NCI-H524 treated with DMSO at 0.1 percent for 48 hours (cell line): ENCODE measurements at places on chromosomes 4 and X.

DNA sequence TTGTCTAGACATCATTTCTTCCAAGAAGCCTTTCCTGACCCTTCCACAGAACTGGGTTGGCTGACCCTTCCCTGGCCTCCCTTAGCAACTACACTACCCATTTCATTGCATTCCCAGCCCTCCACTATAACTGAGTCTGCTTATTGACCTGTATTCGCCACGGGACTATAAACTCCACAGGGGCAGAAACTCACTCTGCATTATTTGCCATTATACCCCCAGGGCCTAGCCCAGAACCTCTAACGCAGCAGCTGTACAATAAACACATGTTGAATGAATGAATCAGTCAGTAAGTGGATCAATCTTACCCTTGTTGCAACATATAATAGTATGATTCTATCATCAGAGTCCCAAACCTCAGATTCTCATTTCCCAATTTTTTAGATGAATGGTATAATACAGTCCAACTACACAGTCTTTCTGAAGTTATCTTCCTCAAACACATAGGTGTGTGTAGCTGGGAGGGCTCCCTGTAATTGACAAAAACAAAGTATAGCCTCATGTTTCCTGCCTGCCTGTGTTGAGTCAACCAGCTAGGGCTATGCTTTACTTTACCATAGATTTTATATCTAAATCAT lies 209.3 kb downstream of the CHIC2 start:
- DNase-seq, result no peak

GRCh38 chr4:82599336-82599735 lies 37.5 kb upstream of the TMEM150C start:
- no peak for DNase-seq

DNA sequence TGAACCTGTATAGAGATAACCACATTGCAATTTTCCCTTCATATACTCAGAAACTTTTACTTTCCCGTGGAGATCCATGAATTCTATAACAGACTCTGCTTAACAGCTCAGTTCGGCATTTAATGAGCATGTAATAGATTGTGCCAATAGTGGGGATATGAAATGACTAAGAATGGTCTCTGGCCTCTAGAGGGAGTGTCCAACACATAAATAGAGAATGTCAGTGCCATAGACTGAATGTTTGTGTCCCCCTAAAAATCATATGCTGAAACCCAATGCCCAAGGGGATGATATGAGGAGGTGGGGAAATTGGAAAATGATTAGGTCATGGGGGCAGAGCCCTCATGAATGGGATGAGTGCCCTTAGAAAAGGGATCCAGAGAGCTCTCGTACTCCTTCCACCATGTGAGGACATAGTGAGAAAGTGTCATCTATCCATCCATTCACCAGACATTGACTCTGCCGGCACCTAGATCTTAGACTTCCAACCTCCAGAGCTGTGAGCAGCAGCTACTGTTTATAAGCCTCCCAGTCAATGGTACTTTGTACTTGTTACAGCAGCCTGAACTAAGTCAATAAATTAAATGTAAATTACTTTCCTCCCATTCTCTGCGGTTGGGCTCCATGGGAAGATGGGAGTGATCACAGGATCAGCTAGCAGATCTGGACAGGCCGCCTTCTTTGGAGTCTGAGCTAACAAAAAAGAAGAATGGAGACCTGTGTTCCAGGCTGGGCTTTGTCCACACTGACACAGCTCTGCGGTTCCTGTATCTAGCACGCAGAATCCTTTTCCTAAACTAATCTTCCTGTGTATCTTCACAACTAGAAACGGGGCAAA lies 28.1 kb upstream of the HPSE start:
- no peak for DNase-seq

- no peak for DNase-seq
Measured at GRCh38 chr4:8025668-8026067, 86.0 kb upstream of the AFAP1 start.

DNA sequence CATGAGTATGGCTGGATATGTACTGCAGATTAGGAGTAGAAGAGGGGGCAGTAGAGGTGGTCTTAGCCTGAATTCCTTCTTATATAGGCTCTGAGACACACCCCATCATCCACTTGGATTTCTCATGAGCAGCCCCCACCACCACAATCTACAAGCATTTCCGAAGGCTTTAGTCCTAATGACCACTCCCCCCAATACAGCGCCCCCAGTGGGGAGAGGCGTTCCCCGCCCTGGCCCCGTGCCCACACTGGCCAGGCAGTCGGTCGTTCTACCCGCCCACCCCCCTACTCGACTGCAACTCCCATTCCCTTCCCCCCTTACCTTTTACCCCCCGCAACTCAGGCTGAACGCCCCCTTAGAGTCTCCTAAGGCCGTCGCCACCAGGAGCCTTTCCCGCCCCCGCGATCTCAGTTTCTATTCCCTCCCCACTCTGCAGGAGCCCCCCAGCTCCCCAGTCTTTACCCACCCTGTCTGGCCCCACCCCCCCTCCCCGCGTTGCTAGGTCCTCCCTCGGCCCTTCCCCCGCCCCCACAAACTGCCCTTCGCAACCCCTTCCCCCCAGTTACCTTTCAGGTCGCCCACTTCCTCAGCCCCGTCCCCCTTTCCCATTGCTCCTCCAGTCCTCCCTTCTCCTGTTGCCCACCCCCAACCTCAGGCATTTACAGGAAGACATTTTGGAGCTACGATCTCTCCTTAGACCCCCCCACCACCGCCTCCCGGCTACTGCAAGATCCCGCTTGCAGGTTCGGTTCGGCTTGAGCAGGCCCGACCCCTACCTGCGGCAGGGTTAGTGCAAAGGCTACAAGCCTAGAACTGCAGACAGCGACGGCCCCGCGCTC lies 468 bp downstream of the ZMYM3 start:
- no peak for DNase-seq

- no peak for DNase-seq
Measured at GRCh38 chr4:21649391-21650090, 299.0 kb downstream of the KCNIP4 start.
